ENCODE measurements at places on chromosomes 4 and X.

DNA sequence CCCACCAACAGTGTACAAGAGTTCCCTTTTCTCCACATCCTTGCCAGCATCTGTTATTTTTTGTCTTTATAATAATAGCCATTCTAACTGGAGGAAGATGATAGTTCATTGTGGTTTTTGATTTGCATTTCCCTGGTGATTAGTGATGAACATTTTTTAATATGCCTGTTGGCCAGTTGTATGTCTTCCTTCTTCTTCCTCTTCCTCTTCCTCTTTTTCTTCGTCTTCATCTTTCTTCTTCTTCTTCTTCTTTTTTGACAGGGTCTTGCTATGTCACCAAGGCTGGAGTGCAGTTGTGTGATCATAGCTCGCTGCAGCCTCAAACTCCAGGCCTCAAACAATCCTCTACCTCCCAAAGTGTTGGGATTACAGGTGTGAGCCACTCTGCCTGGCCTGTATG lies 87.4 kb downstream of the CCDC160 start:
- no peak for DNase-seq

- no peak for DNase-seq
These were observed 74.4 kb upstream of the RBMX start for GRCh38 chrX:136954930-136955329.

- DNase-seq: no peak
These were observed 176.6 kb upstream of the EMCN start for GRCh38 chr4:100694467-100694866.

DNA sequence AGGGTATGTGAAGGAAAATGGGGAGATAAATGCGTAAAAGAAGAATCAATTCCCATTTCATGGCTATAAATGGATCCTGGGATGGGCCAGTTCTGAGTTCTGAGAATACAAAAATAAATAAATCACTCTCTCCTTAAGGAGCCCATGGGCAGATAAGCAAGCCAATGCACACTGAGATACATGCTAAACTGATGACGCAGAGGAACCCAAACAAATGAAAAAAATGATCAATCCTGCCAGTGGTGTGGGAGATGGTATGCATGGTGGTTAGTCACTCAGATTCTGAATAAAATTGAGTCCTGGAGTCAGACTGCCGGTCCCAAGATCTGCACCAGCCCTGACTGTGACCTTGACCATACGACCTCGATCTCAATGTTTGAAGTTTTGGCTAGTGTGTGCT lies 59.7 kb downstream of the NEIL3 start:
- no peak for DNase-seq

DNA sequence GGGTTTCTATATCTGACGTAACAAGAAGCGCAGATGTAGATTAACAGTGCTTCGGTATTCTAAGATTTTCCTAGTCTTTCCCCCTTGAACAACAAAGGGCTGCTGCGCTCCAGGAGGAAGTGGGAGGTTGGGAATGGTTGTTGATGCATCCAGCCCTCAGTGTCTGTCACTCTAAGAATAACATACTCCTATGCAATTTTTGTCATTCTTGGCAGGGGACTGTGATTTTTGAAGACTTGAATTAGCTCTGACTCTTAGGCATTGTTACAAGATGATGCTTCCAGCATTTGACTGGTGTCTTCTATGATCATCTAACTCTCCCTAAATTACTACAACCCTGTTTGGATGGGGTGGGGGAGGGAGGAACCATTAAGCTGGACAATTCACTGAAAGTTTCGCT lies 394.2 kb downstream of the ARHGAP24 start:
- DNase-seq: no peak

DNA sequence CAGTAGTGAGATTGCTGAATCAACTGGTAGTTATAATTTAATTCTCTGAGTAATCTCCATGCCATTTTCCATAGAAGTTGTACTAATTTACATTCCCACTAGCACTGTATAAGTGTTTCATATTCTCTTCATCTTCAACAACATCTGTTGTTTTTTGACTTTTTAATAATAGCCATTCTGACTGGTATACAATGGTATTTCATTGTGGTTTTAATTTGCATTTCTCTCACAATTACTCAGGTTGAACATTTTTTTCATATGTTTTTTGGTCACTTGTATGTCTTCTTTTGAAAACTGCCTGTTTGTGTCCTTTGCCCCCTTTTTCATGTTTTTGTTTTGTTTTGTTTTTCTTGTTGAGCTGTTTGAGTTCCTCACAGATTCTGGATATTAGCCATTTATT lies 880.2 kb downstream of the RAPGEF2 start:
- DNase-seq: no peak

- DNase-seq: no peak
These were observed 68.4 kb downstream of the HMGB2 start for GRCh38 chr4:173265751-173266150.

DNA sequence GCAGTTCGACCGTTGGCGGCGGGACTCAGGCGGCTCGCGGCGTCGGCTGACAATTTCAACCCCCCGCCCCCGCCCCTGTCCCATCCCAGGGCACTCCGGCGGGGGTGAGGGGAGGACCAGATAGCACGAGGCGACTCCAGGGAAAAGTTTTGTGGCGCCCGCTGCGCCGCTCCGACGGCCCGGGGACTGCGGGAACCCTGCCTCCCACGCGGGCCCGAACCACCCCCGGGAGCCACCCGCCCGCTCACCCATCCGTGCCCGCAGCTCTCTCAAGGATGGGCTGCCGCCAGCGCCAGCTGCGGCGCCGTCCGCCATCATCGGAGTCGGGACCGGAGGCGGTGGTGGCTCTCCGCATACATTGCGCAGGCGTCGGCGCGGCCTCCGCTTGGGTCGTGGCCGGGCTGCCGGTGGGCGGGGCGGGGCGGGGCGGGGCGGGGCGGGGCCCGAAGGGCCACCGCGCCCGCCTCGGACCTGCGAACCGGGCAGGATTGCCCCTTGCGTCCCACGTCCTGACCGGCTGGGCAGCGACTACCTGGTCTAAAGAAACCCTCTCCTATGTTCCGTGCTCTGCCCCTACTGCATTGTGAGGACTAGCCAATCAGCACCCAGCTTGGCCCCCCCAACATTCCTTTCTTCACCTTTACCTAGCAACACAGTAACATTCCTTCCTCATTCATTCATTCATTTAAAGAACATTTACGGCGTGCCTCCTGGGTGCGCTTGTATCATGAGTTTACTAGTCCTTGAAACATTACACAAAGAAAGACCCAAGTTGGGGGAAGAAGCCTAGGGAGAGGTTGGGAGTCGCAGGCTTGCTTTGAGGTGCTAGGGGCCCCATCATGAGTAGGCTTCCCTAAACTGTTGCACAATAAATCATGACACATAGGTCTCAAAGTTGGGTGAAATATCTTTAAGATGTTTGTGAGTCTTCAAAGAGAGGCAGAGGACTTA lies at the start of gene MAP7D3:
Gene MAP7D3 (minus strand): TSS at position 360 of the 951 bp plus-strand sequence. CDS start 42 bp downstream, at position 318.
- DNase-seq: peak; percentile 76

GRCh38 chr4:123838474-123838873 lies 441.9 kb downstream of the SPRY1 start:
- DNase-seq: no peak

GRCh38 chrX:7143076-7143475 lies 4.4 kb upstream of the STS start:
- DNase-seq: no peak

DNA sequence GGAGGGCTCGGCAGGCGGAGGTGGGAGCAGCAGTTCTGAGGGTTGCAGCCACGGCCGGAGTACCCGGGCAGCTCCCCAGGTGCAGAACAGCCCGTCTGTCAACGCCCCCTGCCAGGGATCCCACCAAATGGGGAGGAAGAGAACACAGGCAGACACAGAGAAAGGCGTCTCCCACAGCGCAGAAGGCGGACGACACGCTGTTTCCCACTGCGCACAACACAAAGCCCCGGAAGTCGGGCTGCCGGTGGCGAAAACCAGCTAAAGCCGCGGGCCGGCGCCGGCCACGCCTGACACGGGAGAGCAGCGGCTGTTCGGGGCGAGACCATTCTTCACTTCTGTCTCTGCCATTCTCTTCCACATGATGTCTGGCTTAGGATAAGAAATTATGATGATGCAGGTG lies 31.6 kb downstream of the CTBP1 start:
- no peak for DNase-seq

- DNase-seq: no peak
These were observed 276.1 kb downstream of the PPARGC1A start for GRCh38 chr4:23613782-23614181.

DNA sequence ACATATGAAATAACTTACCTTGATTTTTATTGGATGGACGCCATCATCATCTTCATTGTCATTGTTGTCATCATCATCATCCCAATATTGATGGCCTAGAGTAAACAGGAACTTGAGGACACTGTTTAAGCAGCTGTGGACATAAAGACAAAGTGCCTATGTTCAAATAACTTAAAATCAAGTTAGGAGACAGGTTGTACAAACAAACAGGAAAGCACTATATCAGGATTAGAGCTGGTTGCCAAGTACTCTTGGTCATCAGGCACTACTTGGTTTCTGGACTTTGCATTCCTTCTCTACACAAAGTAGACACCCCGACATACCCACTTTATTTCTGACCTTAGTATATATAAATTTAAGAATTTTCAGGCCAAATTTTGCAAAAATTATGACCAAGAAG lies 608.6 kb downstream of the KLHL13 start:
- DNase-seq: no peak

- DNase-seq: no peak
These were observed 187.4 kb upstream of the RPS6KA3 start for GRCh38 chrX:20454117-20454516.

- DNase-seq: no peak
These were observed 3.5 kb downstream of the SH3KBP1 start for GRCh38 chrX:19883878-19884277.

DNA sequence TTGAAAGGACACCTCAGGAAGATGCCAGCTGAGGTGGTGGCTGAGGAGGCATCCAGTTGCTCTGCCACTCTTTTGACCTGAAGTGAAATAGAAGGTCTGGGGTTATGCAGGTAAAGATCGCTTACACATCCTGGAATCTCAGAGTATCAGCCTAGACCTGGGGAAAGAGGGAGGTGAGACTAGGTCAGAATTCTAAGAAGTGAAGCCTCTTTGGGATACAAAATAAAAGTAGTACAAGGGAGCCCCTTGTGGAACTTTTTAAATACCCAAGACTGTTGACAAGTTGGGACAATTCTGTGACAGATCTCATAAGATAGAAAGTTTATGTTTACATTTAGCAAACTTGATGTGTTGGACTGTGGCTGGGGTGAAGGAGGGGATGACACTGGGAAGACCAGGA lies 263.1 kb downstream of the SPRY1 start:
- DNase-seq: no peak

GRCh38 chr4:40672528-40673522 lies 43.2 kb upstream of the RBM47 start:
- peak; percentile 51 for DNase-seq

DNA sequence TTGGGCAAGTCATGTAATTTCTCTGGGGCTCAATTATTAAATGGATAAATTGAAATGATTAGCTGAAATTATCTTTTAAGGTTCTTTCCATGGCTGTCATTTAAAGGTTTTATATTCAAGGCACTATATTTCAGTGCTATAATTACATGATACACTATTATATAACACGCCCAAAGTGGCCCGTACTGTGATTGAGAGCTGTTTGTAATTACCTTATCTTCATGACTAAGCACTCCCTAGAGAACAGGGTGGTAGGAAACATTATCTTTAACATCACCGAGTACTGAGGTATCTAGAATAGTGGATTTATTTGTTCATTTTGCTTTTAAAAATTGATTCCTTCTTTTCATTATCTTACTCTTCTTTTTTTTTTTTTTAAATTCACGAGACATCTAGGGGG lies 79.0 kb downstream of the DIAPH2 start:
- DNase-seq: no peak

DNA sequence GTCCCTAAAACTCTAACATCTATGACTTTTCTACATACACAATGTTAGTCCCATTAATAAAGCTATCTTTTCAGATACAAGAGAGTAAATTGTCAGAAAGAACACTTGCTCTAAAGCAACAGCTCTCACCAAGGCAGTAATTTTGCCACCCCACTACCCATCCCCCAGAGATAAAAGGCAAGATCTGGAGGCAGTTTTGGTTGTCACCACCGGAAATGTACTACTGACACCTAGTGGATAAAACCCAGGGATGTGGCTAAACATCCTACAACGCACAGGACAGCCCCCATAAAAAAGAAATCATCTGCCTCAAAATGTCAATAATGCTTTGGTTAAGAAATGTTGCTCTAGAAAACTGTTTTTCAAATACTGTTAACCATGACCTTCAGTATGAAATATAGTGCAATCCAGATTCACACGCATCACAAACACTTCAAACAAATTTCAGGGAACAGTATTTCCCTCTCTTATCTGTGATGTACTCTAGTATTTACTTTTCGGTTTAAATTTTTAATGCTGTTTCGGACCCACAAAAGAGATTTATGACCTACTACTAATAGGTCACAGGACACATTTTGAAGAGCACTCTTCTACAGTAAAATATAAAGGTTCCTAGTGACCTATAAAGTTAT lies 5.1 kb downstream of the FBXL5 start:
- peak; percentile 75 for DNase-seq

DNA sequence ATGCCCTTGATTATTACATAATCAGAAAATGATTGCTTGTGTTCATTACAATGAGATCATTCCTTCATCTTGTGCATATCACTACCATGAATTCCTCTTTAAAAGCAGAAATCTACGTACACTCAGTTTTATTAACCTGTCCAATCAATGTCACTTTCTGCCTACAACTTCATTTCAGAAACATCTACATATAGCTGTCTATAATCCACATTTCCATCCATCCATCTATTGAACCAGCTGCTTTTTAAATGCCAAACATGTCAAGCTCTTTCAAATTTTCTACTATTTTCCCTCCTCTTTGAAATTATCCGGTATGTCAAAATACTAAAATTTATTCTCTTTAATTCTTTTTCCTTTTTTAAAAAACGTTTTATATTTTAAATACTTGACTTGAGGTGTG lies 462.0 kb downstream of the GABRG1 start:
- DNase-seq: no peak

DNA sequence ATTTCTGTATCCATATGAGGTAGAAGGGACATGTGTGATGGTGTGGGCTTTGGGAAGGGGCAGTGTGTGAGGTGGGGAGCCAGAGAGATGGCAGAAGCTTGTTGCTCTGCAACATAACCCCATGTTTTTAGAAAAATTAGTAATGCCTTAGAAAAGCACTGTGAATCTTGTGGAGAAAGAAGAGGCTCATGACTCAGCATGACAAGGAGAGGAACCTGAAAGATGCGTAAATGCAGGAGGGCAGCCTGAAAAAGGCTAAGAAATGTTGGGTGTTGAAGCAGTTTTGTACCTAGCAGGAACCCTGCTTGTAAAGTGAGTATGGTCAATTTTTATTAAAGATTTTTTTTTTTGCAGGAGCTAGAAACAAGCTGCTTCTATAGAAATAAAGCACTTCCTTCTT lies 59.8 kb downstream of the ARSJ start:
- no peak for DNase-seq

DNA sequence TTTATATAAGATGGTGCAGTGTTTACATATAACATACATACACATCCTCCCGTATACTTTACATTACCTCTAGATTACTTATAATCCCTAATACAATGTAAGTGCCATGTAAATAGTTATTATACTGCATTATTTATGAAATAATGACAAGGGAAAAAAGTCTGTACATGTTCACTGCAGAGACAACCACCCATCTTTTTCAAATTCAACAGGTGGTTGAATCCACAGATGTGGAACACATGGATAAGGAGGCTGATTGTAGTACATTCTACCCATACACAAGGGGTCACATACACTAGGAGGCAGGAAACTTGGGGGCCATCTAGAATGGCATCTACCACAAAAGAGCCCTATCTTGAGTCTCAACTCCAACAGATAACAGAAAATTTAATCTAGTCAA lies 3.4 kb upstream of the IDS start:
- DNase-seq: no peak

GRCh38 chr4:5524446-5525299 lies 183.7 kb downstream of the EVC2 start:
- no peak for DNase-seq

All from activated naive CD4-positive, alpha-beta T cell treated with anti-CD3 and anti-CD28 coated beads, Interleukin-2, amount 10 ng/mL, durations not matched to agents 7 days and 5 days (primary cell).